Left hindlimb (tissue), 1 donor: ENCODE measurements at places on chromosomes 16 and 17.

- DNase-seq = peak; percentile 50
Observed at GRCh38 chr16:71882505-71883167, 1.3 kb downstream of the ZNF821 start.

DNA sequence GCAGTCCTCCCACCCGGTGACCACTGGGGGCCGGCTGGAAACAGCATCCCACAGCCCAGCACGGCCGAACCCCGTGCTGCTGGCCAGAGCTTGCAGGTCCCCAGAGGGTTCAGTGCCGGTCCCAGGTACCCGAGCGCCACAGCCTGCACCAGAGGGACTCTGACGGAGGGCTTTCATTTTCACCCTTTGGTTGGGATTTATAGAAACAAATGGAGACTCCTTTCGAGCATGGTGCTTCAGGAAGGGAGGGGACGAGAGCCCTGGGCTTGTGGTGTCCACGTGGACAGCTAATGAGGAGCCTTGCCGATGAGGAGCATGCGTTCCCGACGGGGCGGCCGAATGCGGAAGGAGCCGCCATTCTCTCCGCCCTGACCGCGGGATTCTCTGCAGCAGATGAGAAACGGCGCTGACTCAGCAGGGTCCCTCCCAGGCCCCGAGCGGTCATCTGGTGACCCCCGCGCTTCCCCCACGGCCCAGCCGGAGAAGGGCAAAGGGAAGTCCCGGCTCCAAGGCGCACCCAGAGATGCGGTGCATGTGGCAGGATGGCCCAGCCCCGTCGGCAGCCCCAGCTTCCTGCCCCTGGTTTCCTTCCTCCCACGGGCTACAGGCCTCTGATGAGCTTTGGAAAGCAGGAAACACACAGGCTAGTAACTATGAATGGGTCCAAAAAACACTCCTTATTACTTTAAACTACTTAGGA, 9.8 kb downstream of the SLC38A10 start:
- peak; percentile 81 for DNase-seq

- DNase-seq = no peak
Observed at GRCh38 chr16:83200005-83200779, 573.4 kb downstream of the CDH13 start.

GRCh38 chr17:74088285-74088933, 115.1 kb upstream of the RPL38 start:
- no peak for DNase-seq

GRCh38 chr16:53457670-53458069, 23.4 kb downstream of the RBL2 start:
- no peak for DNase-seq
